ENCODE measurements at places on chromosomes 6 and 20.

DNA sequence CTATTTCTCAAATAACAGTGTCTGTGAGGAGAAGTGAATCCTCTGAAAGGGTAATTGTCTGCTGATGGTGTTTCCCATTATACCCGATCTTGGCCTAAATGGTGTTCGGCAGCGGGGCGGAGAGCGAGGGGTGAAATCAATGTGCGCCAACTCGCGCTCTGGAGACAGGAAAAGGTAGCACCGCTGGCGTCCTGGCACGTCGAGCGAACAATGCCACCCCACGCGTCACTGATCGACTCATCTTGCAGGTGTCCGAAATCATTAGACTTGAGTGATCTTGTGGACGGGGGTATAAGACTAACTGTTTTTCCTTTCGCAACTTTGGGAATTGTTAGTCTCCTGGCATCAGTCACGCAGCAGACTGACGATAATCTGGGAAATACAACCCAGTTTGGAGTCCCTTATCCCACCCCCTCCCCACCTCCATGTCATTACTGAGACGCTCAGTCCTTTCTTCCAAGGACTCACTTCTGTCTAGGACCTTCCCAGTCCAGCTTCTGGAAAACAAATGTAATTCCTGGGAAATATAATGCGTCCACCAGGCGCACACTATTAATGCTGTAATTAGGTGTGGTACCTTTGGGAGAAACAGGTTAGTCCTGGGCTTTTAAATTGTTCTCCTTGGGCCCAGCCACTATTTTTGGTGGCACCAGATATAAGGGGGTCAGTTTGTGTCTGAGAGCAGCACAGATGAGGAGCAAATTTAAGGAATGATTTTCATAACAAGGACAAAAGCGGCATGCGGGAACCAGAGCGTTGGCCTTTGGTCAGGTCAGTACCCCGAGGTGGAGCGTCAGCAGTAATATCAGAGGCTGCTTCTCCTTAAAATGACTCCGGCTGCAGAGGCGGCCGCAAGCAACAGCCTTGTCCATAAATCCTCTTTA lies 2.3 kb downstream of the LINC00237 start:
- no peak for DNase-seq

- no peak for DNase-seq
Measured at GRCh38 chr6:105291525-105291924, 111.4 kb downstream of the PREP start.

GRCh38 chr20:34472246-34472925 lies 43.8 kb upstream of the DYNLRB1 start:
- no peak for DNase-seq

- DNase-seq: no peak
Measured at GRCh38 chr20:64041040-64041780, 5.2 kb downstream of the C20orf204 start.

GRCh38 chr6:29624520-29624961 lies 8.4 kb downstream of the GABBR1 start:
- DNase-seq: no peak

DNA sequence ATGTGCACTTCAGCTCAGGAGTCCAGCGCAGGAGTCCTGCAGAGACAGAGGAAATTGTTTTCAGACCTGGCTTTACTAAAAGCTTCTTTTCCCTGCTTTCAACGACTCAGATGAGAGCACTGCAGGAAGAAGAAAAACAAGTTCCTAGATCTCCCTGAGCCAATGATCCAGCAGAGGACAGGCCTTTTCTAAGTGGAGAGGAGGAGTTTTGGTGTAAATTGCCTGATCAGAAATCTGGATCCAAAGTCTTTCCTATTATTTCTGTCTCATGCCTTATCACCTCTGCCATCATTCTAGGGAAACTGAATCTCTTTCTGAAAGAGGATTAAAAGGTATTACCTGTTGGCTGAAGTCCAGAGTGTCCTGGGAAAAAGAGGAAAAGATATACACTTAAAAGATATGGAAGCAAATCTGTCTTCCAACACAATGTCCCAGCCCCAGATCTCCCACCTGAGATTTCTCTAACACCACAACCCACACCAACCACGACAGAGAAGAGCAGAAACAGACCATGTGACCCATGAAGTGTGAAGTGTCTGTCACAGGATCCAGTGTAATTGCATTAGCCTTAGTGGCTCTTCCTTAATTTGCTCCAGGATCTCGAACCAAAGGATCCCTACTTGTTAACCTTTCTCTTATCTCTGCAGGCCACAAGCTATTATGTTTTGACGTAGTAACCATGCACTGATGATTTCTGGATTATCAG lies 23.1 kb upstream of the HLA-DRB5 start:
- no peak for DNase-seq

DNA sequence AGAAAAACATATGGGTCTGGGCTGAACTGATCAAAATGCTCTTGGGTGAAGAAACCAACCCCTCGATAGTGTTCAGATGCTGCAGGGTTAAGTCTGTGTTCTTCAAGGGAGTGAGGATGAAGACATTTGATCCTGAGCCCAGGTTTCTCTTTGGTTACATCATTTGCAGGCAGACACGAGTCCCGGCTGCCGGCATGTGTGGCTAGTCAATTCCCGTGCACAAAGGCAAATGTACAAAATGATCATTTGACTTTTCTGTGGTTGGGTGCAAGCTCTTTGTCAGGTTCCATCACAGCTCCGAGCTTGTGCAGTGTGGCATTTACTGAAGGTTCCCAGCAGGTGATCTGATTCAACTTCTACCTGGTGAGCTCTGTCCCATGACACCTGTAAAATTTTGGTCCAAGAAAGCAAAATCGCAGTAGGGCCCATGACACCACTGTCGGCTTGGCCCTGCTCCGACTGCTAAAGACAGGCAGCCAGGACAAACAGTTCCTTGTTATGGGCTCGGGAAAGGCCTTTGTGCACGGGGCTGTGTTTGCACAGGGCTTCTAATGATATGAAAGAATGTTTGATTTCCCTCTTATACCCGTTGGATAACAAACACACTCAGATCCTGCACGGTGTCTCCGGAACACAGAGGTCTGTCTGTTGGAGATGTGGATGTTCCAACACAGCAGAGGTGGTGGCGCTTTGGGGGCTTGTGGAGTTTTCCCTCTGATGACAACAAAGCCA lies 46.9 kb downstream of the GJA10 start:
- DNase-seq: no peak

DNA sequence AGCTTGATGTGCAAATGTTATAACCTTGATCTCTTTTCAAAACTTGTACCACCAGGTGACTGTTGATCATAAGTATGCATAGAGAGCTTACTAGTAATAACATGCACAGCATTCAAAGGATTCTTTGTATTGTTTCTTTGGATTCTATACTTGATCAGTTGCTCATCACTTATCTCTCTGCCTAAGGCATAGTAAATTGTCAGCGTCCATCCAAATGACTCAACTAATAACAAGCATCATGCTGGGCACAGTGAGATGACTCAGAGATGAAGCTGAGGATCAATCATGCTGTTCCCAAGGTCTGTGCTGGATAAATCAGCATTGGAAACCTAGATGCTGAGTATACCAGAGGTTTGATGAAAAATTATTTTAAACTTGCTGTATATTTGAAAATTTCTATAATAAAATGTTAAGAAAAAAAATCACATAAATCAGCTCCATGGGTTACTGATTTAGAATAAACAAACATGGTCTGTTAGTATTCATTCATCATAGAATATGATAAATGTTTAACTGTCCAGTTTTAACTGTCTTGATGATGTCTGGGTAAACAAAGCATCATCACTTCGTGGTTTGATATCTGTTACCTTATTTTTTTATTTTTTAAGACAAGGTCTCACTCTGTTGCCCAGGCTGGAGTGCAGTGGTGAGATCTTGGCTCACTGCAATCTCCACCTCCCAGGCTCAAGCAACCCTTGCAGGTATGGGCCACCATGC lies 45.6 kb upstream of the SGK1 start:
- no peak for DNase-seq

DNA sequence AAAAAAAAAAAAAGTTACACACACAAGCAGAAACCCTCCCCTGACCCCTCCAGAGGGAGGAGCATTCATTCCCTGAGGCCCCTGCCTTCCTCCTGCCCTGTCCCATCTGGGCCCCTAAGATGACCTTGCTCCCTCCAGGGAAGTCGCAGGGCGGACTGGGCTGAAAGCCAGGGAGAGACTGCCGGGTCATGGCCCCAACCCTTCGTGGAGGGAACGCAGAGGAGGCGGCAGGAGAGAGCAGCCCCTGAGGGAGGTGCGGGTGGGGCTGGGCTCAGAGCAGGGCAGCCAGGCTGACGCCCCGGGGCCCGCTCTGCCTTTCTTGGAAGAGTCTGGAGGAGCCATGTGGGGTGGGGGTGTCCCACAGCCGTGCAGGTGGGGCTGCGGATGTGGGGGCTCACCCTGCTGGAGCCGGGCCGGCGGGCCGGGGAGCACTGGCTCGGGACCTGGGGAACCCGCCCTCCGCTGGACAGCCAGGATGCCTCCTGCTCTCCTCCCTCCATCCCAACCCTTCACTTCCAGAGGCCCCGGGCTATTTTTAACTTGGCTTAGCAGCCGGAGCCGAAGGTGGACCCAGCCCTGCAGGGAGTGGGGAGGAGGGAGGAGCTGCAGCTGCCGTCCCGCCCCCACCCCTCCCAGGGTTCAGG lies 15.0 kb upstream of the ABHD16B start:
- DNase-seq: no peak

GRCh38 chr6:83051377-83052172 lies 14.1 kb downstream of the UBE3D start:
- DNase-seq: no peak

GRCh38 chr20:59441306-59441705 lies 140.9 kb downstream of the EDN3 start:
- no peak for DNase-seq

DNA sequence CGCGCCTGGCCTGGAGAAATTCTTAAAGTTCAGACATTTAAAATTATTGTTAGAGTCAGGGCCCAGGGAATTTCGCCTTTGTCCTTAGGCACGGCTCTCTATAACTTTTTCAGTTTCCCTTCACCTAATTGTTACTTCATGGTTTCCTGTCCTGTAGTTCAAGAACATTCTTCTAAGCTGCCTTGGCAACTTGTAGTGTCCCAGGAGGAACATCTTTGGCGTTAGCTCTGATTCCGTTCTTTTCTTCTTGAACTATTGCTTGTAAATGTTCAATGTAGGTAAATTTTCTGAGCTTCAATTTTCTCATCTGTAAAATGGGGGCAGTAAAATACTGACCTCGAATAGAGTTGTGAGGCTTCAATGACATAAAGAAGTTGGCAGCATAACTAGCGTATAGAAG lies 41.8 kb downstream of the TIAM2 start:
- no peak for DNase-seq

GRCh38 chr20:44850272-44850671 lies 35.2 kb upstream of the YWHAB start:
- no peak for DNase-seq

DNA sequence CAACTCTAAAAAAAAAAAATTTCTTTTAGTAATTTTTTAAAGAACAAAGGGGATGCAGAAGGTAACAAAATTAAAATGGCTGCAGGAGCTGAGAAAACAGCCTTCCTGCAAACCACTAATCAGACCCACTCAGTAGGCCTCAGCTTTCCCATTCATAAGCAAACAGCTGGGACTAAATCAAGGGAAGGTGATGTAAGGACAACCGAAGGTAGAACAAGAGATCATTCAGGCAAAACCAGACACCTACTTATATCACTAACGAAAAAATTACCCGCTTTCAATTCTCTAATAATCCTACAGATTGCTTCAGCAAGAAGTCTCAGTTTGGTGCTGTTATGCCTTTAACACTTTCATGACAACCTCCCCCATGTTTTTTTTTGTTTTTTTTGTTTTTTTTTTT lies 124.0 kb downstream of the ZMYND8 start:
- DNase-seq: no peak

- DNase-seq: no peak
Measured at GRCh38 chr6:75144386-75144785, 61.5 kb downstream of the COL12A1 start.

GRCh38 chr6:138507977-138508675 lies 8.8 kb upstream of the NHSL1 start:
- no peak for DNase-seq

GRCh38 chr6:113433335-113433991 lies 423.7 kb upstream of the MARCKS start:
- DNase-seq: no peak

GRCh38 chr6:157885211-157885788 lies 62.3 kb downstream of the SNX9 start:
- DNase-seq: no peak

- DNase-seq: no peak
Measured at GRCh38 chr6:156741287-156742073, 35.7 kb upstream of the ARID1B start.

DNA sequence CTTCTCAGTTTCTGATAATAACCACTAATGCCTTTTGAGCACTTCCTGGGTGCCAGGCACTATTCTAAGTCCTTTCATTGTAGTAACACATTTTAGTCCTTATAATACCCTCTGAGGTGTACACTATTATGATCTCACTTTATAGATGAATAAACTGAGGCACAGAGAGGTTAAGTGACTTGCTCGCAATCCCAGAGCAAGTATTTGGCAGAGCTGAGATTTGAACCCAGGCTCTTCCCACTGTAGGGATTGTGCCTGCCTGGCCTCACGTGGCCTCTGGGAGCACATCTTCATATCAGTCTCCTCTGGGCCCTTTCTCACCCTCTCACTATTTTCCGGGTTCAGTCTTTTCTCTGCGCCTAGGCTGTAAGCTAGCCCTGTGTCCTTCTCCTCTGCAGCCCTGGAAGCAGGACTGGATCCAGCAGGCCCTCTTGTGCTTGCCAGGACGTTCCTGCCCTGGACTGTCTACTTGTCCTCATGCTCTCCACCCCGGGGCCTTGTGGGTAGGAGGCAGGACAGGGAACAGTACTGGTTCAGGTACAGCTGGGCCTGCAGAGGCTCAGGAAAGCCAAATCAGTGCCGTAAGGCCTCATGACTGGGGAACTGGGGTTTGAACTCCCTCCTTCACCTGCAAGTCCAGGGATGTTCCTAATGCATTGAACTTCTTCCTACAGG lies 139.6 kb downstream of the VEGFA start:
- DNase-seq: no peak

DNA sequence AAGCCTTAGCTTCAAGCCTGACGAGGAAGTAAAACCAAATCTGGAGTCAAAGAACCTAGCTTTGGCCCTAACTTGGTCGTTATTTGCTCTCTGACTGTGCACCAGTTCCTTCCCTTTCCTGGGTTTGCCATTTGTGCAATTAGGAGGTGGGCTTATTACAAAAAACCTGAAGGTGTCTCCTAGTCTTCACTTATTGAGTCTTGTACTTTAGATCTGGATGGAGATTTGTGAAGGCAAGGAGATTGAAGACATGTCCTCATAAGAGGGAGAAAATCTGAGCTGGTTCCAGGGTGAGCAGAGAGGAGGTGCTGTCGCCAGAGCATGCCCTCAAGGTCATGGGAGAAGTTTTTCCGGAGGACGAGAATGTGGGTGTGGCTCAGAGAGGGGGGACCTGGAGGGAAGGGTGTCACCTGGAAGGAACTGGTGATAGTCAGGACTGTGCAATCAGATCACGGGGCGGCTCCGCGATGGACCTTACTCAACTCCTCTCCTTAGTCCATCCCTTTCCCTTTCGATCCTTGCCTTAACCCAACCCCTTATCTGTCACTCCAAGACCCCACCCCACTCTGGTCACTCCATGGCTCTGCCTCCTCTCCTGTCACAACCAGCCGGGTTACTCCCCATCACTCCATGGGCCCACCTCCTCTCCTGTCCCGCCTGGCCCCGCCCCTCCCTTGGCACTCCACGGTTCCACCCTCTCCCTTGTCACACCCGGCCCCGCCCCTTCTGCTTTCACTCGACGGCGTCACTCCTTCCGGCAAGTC lies 588 bp upstream of the ACSS2 start:
- no peak for DNase-seq

GRCh38 chr6:144870782-144871181 lies 585.6 kb downstream of the UTRN start:
- no peak for DNase-seq

- DNase-seq: no peak
Measured at GRCh38 chr6:170165471-170166117, 125.3 kb downstream of the DLL1 start.
